ENCODE measurements at places on chromosomes 3 and 15.

- DNase-seq, result no peak
These were observed 641 bp upstream of the VPS13C start for GRCh38 chr15:62060896-62061280.

GRCh38 chr3:1830851-1831250 is 267.8 kb upstream of the CNTN4 start:
- DNase-seq, result no peak

- no peak for DNase-seq
These were observed 95.0 kb downstream of the VGLL4 start for GRCh38 chr3:11548721-11549131.

DNA sequence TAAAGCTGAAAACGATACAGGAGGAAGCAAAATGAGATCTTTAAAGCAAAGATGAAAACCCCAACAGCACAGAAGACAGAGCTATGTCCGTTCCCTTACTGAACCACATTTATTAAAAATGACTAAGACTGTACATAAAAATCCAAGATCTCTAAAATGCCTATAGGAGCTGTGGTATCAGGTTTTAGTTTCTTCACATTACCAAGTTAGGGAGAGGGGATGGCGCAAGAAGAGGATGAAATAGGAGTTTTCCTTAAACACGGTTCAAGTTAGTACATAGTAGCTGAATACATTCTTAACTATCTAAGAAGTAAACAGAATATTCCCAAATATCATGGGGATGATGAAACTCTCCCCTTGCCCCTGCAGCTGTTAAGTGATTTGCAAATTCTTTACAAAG is 6.3 kb downstream of the EOMES start:
- no peak for DNase-seq

GRCh38 chr15:95024351-95024750 is 793.0 kb downstream of the MCTP2 start:
- DNase-seq, result no peak

- no peak for DNase-seq
These were observed 132.8 kb upstream of the NPHP3 start for GRCh38 chr3:132854856-132855535.

GRCh38 chr3:122577409-122578031 is at the start of gene PARP15:
PARP15 (plus strand) TSS chr3:122577650; CDS start chr3:122577668, 18 bp downstream.
- DNase-seq, result peak; percentile 37

- no peak for DNase-seq
These were observed 90.4 kb downstream of the TBC1D2B start for GRCh38 chr15:77986891-77987764.

GRCh38 chr15:73593304-73594074 is 39.7 kb downstream of the NPTN start:
- no peak for DNase-seq

DNA sequence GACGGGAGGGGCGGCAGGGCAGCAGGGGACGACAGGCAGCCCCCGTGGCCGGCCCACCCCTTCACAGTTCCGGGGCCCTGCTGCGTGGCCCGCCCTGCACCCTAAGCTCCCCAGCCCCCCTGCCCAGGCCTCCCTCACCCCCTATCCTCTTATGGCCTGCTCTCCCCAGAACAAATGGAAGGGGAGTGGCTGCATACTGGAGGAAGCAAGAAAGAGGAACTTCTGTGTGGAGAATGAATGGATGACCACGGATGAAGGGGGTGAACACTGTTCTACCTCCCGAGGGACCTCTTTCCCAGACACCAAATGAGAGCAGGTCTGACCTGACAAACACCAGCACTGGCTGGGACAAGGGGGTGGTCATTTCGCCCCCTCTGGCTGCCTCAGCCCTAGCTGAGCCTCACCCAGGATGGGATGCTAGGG is 25.0 kb downstream of the SEC61A1 start:
- DNase-seq, result no peak

DNA sequence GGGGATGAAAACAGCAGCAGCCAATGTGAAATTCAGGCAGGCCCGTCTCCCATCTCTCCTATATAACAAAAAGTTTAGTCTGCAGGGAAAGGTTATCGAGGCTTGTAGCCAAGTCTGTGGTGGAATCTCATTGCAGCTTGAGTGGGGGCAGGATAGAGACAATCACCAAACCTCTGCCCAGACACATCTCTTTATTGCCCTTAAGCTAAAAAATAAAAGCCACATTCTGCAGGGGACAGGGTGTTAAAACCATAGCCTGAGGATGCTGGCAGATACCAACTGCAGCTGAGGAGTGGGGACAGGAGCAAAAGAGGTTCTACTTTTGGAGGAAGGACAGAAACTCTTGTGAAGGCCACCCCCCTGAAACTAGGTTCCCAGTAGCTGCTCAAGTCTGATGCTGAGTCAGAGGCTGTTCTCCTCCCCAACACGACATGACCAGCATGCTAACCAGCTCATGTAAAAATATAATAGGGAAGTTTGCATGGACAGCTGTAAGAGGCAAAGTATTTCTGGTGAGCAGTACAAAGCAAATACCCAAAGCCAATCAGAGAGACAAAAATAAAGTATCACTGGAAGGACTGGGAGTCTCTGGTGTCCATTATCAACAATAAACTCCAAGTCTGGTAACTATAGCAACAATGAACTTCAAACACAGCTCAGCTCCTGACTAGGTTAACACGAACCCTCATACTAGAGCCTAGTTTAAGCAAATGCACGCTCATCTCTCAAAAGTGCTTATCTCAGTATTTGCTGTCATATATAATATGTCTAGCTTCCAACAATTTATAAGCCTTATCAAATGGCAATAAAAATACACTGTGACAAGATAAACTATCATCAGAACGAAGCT is 362.2 kb upstream of the SLCO3A1 start:
- DNase-seq, result no peak

DNA sequence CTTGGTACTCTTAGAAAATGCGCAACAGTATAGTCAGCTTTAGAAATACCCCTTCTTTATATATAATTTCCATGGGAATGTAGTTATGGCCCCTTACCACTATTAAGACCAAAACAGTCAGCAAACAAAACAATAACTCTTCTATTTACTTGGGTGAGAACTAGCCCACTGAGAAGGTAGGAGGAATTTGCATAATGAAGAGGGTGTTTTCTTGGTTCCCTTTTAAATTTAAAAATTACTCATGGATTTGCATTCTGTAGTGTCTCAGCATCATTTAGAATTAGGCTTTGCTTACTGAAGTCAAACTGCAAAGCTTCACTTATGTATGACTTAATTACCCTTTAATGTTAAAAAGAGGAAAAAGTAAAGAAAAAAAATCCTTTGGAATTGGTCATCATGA is 350.8 kb downstream of the PTPRG start:
- no peak for DNase-seq

GRCh38 chr3:112687616-112688015 is 46.7 kb upstream of the CCDC80 start:
- no peak for DNase-seq

DNA sequence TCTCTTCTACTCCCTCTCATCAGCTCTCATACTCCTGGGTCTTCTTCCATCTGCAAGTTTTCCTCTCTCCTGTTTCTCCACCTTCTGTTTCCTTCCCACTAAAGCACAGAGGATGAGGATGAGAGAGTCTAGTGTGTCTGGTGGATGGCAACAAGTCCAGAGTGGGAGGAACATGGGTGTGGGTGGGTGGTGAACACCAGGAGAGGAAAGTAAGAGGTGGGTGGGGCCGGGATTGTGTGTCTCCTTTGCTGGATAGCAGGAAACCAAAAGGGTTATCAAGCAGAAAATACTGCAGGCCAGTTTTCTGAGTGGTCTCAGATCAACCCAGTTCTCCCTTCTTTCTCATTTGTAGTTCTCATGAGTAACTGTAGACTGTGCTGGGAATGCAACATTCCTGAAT is 52.9 kb upstream of the EPHB1 start:
- DNase-seq, result no peak

- no peak for DNase-seq
These were observed 413.7 kb downstream of the LPP start for GRCh38 chr3:188567478-188568195.

- no peak for DNase-seq
These were observed 4.3 kb upstream of the SLC6A20 start for GRCh38 chr3:45800611-45801010.

- DNase-seq, result no peak
These were observed 16.8 kb downstream of the CLDN1 start for GRCh38 chr3:190305406-190305805.

DNA sequence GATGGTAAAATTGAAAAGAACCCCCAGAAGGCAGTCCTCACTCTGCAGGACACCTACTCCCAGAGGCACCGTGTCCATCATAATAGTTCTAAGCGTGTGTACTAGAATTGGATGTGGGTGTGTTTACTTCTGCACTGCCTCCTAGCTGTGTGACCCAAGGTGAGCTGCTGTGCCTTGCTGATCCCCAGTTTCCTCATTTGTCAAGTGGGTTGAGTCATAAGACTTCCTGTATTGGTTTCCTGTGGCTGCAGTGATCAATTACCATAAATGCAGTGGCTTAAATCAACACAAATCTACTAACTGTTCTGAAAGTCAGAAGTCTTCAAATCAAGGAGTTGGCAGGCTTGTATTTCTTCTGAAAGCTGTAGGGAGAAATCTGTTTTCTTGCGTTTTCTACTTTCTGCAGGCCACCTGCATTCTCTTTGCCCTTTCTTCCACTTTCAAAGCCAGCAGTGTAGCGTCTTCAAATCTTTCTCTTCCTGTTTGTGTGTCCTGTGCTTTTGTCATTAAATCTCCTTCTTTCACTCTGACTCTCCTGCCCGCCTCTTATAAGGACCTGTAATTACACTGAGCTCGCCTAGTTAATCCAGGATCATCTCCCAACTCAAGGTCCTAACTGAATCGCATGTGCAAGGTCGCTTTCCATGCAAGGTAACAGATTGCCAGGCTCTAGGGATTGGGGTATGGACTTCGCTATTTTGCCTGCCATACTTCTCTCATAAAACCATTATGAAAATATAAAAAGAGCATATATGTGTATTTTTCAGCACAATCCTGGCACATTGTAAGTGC is 59.0 kb downstream of the RORA start:
- no peak for DNase-seq

GRCh38 chr3:14577897-14578296 is 37.8 kb upstream of the GRIP2 start:
- no peak for DNase-seq

DNA sequence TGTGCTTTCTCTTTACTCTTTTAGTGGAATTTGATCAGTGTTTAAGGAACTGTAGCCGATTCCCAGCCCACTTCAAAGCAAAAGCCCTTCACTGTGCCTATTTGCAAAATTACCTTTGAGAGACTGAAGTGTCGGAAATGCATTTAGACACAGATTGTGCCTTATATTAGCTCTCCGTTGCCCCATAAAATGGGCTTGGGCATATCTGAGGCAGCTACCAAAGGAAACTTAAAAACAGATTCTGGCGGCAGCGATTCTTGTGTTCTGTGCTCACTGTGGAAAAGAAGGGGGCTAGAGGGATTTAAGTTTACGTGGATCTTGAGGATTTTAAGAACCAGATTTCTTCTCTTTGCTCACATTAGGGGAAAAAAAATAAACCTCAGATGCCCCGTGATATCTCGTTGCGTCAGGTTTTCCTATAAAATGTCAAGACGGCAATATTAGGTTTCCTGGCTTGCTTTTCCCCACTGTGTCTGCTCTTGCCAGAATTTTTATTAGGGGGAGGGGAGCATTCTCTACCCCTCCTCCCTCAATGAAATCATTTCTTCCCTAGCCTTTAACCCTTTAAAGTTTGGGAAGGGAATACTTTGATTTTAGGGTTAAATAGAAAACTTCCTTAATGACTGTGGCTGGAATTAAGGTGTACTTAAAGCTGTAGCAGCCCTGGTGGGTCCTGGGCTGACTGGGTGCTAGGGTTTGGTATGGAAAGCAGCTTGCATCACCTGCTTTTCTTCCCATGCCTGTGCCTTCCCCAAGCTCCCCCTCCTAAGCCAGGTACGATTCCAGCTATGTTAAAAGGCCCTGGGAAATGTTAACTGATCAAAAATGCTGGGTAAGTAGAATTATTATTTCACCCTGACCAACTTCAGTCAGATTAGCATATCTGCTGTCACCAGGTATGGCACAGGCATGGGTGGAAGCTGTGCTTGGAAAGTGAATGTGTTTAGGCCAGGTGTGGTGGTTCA is 73.8 kb downstream of the SMAD3 start:
- no peak for DNase-seq

DNA sequence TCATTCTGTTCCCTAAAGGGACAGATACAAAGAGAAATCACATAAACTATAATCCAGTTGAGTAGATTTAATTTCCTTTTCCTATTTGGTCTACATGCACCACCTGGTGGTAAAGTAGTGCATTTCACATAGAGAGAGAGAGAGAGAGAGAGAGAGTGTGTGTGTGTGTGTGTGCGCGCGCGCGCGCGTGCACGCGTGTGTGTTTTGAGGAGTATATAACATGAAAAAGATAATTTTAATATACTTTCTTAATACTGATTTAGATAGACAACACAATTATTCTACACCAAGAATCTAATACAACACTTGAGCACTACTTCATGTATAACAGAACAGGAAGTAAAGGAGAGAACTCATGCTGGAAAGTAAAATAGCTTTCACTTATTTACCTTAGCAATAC is 1.1 kb upstream of the FGF7 start:
- peak; percentile 7 for DNase-seq

GRCh38 chr15:43346305-43346704 is 15.9 kb upstream of the LCMT2 start:
- no peak for DNase-seq

DNA sequence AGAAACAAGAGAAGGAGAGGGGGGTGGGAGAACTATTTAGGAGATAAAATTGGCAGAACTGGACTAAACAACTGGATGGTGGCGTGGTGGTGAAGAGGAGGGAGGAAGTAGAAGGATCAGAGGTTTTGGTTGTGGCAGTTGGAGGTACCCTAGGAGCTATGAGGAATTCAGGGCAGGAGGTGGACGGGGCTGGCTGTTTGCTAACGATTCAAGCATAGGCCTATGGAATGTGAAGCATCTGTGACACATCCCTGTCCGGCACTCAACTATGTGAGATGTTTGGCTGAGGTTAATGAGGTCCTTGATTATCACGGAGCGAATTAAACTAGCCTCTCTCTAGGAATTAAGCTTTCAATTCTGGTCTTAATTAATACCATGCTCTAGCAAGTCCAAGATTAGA is 13.5 kb downstream of the TARS3 start:
- DNase-seq, result no peak

- DNase-seq, result no peak
These were observed 54.8 kb downstream of the SMAD3 start for GRCh38 chr15:67120009-67120838.

DNA sequence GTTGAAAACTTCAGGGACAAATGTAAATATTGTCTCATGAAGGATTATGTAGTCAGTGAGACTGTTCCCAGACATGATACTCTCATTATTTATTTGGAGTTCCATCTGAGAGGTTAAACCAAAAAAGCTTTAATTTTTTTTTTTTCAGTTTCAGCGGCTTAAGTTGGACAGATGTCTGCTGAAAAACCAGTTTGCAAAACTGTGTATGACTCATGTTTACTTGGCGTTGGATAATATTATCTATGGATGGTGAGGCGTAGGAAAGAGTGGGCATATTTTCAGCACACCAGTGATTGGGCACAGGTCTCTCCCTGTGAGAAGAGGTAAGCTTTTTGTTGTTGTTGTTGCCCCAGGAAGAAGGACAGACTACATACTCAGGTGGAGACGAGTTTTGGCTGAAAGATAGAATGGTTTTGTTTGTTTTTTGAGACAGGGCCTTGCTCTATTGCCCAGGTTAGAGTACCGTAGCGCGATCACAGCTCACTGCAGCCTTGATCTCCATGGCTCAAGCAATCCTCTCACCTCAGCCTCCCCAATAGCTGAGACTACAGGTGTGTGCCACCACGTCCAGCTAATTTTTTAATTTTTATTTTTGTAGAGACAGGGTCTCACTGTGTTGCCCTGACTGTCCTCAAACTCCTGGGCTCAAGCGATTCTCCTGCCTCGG is 16.4 kb upstream of the ANXA2 start:
- DNase-seq, result no peak
